ENCODE measurements at places on chromosomes 11 and 22.

DNA sequence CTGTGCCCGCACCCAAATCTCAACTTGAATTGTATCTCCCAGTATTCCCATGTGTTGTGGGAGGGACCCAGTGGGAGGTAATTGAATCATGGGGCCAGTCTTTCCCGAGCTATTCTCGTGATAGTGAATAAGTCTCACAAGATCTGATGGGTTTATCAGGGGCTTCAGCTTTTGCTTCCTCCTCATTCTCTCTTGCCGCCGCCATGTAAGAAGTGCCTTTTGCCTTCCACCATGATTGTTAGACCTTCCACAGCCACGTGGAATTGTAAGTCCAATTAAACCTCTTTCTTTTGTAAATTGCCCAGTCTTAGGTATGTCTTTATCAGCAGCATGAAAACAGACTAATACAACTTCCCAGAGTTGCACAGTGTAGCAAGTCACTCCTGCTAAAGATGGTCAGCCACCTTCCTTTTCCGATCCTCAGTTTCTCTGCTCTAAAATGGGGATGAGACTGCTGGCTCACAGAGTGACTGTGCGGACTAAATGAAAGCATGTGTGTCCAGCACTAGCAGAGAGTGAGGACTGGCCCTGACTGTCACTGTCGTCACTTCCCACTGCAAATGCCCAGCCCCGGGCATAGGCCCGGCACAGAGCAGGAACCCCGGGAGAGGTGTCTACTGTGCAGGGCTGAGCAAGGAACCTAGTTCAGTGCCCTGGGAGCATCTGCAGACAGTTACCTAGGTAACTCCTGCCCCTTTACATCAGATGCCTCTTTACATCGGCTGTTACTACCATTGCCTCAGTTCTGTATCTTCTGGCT lies 9.5 kb downstream of the TSKU start:
- no peak for DNase-seq

DNA sequence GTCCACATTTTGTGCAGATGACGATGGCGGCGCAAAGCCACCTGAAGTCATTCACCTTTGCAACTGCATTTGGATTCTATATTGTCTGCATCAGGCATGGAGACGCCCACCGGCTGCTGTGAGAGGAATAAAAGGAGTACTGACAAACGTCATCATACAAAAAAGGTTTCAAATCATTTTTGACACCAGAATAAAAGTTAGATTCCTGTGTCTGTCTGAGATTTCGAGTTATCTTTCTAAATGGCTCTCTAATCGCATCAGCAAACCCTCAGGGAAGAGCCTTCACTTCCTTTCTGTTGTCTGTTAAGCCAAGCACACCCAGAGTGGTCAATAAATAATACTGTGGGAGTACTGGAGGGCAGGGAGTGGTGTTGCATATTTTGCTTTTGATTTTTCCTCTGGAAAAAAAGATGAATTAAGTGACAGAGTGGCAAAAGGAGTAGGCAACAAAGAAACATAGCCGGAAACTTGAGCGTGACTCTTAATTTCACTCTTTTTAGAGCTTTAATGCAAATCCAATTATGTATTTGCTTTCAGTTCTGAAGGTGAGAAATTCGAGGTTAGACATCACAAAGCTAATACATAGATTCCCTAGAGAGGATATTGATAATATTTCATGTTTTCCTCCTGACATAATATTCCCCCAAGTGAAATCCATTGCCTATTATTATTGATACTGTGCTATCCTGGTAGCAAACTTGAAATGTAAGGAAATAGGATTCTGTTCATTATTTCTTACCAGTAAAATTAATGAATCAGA lies 150.8 kb upstream of the MTMR2 start:
- no peak for DNase-seq

DNA sequence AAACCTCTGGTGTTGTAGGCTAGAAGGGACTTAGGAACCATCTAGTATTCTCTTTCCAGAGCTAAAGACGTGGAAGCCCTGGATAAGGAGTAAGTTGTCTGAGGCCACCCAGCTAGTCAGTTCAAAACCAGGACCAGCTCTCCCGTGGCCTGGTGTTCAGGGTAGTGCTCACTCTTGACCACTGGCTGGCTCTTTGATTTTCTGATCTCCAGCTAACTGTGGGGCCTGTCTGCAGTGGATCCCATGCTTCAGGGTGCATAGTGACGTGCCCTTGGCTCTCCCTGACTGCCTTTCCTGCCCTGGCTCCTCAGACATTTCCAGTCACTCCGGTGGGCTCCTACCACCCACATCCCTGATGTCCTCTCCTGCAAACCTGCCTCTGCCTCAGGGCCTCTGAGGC lies 1.3 kb downstream of the CLMP start:
- no peak for DNase-seq

DNA sequence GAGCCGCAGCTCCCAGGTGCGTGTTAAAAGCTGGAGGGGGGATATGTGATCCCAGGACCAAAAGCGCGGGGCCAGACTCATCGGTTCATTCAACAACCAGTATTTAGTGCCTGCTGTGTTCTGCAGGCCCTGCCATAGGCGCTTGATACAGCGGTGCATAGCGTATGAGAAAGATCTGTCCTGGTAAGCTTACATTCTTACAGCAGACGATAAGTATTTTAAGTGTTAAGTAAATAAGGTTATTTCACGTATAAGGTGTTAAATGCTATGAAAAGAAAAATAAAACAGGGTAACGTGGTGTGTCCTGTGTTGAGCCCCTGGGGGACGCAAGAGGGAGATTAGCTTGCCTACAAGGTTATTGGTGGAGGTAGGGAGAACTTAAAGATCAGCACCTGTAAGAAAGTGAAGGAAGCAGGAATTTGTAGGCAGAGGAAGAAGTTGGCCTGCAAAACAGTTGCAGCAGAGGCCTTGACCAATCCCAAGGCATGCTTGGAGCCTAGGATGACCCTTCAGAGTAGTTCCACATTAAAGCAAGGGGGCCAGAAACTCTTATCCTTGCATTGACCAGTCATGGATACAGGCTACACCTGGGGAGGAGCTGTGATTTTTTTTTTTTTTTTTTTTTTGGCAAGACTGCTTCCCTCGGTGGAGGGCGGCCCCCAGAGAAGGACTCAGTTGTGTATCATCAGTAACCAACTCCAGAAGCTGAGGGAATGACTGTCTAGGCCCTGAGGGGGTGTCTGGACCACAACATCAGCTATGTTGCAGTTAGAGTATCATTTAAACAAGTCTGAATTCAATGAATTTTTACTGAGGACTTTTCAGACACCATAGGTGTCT lies 487 bp upstream of the LIPT2 start:
- DNase-seq: no peak
